NCI-H748 treated with DMSO at 0.1 percent for 48 hours (cell line): ENCODE measurements at places on chromosomes 16 and 17.

DNA sequence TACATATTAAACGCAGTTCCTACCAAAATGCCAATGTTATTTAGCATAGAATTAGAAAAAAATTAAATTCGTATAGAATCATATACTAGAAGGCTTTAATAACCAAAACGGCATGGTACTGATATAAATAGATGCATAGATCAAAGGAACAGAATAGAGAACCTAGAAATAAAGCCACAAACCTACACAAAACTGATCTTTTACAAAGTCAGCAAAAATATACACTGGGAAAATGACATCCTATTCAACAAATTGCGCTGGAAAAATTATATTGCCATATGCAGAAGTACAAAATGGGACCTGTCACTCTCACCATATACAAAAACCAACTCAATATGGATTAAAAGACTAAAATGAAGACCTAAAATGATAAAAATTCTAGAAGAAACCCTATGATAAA is 1882.6 kb downstream of the TP53TG3F start:
- no peak for DNase-seq

GRCh38 chr16:23838485-23839142 is 2.8 kb downstream of the PRKCB start:
- no peak for DNase-seq

DNA sequence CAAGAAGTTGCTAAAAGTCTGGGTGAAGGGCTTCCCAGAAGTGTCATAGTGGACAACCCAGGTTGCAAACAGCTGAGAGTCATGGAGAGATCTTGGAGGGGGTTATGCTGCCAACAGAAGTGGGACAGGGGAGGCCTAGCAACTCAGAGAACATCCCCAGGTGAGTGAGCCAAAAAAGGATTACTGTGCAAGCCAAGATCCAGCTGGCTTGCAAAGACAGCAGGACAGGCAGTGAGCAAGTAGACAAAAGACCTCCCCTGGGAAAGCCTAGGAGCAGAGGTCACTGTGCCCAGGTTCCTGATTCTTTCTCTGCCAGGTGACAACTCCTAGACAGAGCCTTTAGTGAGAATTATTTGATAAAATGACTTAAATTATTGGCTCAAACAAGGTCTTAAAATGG is 9.5 kb upstream of the LONP2 start:
- no peak for DNase-seq

DNA sequence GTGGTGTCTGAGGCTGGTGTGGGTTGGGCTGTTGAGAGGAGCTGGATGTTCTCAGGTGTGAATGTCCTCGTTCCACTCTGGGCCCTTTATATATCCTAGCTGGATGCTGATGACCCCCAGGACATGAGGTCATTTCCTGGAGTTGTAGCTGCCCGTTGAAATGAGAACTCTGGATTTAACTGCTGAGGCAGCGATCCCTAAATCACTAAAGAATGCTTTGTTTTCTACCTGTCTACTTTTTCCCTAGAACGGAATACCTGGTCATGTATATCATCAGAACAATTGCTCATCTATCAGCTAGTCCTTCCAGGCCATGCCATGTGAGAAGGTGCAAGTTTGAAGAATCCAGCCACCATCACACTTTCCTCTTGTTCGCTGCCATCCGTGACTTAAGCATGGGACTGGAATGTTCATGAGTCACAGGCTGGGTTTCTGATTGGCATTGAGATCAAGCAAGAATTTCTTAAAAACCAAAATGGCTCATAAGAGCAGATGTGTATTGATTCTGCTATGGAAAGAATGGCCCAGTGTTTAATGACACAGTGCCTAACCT is at the start of gene KRTAP2-3:
KRTAP2-3 (minus strand) TSS at position 63 of the 553 bp plus-strand sequence. CDS start 64 bp downstream, outside the sequence.
- DNase-seq, result no peak

- no peak for DNase-seq
Observed at GRCh38 chr17:38690386-38690785, 14.7 kb upstream of the MLLT6 start.

DNA sequence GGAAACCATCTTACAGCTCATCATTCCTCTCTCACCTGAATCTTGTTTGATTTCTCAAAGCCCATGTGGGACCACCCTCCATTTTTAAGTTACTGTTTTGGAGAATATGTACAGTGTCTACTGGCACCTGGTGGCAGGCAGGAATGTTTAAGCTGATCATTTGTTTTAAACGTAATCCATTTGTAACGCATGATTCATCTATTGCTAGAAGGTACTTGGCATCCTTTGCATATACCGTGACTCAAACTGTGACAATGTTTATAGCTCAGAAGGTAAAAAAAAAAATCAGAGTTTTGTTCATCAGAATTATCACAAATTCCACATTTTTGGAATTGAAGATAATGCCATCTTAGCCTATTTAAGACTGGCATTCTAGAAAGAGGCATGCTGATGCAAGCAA is 1007.5 kb upstream of the EEF2KMT start:
- no peak for DNase-seq
